ENCODE measurements at places on chromosomes 7 and 10.

- no peak for DNase-seq
These were observed 25.4 kb downstream of the INPP5A start for GRCh38 chr10:132562916-132563456.

DNA sequence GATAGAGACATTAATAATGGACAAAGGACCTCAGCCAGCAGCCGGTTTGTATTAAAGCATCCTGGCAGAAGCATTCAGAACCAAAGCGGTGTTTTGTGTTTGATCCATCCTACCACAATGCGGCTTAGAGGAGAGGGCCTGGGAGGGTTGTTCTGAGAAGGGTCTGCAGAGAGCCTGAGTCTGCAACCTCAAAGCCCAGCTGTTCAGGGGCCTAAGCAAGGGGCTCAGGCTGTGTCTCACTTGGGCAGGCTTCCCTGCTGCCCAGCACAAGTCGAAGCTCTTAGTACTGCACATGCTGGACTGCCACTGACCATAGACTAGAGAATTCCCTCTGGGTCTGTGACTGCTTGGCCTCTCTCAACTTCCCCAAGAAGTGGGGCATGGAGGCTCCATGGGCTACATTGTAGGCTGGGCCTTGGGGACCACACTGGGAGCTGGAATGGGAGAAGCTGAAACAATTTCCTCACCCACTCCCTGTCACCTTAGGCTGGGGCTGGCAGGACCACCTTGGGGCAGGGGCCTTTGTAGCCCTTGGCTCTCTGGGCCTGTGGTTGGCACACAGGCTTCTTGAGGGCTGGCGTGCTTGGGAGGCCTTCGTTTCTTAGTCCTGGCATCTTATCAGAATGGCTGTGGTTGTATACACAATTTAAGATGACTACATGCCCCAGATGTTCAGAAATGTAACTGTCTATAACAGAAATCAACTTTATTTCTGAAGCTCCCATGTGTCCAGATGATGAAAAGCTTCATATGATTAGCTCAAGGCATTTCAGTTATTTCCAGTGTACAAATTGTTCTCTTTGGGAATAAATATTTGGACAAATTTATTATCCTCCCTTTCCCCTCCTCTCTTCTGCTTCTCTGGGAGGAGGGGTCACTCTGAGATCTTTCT, 44.5 kb downstream of the LRRC18 start:
- DNase-seq = no peak

DNA sequence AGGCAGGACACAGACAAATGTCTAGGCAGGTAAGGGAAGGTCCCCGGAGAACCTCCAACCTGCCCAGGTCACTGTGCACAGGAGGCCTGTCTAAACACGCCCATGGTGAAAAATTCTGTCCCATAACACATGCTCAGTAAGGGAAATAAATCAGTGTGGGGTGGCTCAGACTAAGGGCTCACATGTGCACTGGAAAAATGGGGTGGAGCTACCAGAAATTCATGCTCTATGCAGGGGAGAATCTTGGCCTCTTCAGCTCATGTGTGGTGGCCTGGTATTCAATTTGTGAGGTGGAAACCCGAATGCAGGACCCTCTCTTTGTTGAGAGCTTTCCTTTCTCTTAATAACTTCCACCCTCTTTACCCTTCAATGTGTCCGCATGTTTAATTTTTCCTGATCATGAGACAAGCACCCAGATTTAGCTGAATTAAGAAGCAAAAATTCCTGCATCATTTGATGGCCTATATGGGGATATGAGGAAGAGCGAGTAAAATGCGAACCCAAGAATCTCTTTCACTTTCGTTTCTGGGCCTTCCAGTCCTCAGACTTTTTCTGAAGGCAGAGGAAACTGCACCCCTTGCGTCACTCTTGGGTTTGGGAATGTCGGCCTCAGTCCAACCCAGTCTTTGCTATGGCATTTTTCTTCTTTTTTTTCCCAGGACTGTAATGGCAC, 163.2 kb downstream of the DGKB start:
- no peak for DNase-seq

DNA sequence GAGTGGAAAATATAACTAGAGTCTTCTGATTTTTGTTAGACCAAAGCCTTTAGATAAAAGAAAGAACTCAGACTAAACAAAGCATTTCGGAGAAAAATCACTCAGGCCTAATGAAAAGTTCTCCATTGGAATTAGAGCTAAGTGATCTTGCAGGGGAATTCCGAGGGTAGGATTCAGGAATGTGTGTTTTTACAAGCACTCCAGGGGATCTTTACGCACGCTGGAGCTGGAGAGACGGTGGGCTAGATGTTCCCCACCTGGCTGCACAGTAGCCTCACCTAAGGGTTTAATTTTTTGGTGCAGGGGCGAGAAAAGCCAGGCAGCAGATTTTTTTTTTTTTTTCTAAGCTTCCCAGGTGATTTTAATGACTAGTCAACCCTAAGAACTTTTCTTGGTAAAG, 7.9 kb upstream of the PAPSS2 start:
- no peak for DNase-seq

- DNase-seq = no peak
These were observed 132.2 kb downstream of the TCERG1L start for GRCh38 chr10:131179361-131179760.

Data from naive thymus-derived CD4-positive, alpha-beta T cell (primary cell).